ENCODE measurements at places on chromosomes 6 and 20.

GRCh38 chr20:507006-507758 lies 36.4 kb downstream of the CSNK2A1 start:
- DNase-seq = no peak

- no peak for DNase-seq
These were observed 60.1 kb upstream of the SPDEF start for GRCh38 chr6:34616227-34616585.

DNA sequence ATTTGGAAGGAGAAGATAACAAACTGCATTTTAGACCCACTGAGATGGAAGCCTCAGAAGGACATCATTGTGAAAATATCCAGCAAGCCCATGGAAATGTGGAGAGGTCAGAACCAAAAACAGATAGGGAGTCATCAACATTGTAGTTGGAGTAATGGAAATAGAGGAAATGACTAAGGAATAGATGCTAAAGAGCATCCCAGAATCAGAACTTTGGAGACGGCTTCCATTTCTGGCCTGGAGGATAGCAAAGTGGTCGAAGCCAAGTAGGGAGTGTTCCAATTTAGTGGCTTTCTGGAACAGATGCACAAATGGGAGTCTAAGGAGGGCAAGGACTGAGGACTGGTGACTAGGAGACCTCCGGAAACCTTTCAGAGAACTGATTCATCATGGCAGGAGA lies 3.6 kb downstream of the BEND6 start:
- no peak for DNase-seq

DNA sequence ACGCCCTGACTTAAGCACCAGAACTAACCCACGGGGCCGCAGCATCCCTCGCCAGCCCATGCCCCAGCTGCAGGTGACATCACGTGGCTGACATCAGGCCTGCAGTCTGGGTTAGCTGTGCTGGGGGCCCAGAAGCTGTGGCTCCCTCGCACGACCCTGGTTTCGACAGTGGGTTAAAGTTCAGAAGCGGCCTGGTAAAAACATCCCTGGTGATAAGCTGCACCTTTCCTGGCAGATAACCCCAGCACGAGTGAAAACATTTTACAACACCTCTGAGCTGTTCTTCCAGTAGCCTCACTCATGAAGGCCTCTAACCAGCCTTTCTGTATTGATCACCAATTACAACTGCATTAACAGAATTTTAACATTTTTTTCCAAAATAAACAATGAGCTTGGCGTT lies 136.4 kb upstream of the RREB1 start:
- no peak for DNase-seq

All from T-helper 1 cell (primary cell).